ENCODE measurements at places on chromosomes 2 and 18.

DNA sequence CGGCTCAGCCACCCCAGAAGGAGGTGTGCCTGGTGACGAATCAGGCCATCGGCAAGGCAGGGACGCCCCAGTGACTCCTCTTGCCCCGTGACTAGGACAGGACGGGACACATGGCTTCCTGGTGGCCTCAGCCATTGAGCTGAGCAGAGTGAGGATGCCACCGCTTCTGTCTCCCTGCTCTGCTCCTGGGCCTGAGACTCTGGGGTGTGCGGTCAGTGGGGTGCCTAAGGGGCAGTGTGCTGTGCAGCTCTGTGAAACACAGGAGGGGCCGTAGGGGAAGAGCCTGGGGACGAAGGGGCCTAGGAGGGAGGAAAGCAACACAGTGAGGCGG, 24.3 kb downstream of the IGFBP5 start:
- DNase-seq, result no peak

DNA sequence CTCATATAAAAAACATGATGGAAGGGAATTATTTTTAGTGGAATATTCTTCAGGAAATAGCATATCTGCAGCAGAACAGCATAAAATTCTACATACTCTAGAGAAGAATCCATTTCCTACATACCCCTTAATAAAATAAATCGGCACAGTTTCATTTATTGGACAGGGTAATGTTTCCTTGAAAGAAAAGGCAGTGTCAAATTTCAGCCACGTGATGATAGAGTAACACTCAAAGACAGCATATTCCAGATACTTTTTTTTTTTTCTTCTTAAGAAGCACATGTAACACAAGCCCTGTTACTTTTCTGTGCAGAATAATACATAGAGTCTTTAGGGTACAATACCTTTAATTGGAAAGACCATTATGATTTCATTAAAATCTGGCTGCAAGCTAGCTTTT, 204.4 kb downstream of the SRBD1 start:
- DNase-seq, result no peak

DNA sequence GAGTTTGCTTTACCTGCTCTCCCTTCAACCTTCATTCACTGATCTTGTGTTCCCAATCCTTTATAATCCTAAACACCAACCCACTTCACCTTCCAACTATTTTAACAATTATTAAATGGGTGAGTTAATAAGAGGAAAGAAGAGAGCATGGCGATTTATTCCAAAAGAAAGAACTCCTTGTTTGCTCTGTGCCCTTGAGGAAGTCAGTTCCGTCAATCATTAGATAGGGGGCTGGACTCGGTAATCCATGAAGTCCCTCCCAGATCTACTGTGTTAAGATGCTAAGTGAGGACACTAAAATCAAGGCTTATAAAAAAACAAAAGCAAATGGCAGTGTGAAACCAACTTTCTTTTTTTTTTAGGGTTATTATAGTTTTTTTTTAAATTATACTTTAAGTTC, 589.9 kb downstream of the XIRP2 start:
- DNase-seq, result no peak

DNA sequence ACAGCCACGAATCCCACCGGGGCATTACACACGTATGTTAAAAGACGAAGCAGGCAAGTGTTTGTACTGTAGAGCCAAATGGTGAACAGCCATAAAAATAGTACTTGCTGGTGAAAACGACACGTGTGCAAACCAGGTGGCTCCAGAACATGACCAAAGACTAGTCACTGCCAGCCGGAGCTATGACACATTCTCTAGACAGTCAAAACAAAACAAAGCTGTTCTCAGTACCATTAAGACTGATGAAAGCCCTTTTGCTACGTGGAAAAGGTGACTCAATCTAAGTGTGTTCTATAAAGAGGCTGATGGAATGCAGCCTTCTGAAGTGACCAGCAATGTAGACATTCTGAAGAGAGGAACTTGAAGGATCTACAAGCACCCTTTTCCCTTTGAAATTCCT, 367.7 kb upstream of the NETO1 start:
- DNase-seq, result no peak

GRCh38 chr2:190216829-190217228, 102.8 kb downstream of the HIBCH start:
- no peak for DNase-seq

Measured in activated CD8-positive, alpha-beta memory T cell treated with anti-CD3 and anti-CD28 coated beads for 24 hours (primary cell).